HFFc6 (cell line): ENCODE measurements at places on chromosomes 4 and X.

DNA sequence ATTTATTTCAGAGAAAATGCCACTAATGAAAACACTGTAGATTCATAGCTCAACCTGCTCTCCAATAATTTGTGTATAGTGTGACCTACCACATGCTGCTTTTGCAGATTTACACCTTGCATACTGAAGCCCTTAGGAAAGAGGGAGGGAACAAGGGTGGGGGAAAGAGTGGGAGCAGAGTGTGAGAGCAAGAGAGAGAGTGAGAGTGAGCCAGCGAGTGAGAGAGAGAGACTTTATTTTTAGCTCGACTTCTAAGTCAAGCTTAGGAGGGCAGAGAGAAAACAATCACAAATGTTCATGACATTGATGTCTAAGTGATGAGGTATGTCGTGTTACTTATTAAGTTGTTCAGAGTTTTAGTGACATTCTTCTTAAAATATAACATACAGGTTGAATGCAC is 112.5 kb upstream of the HAND2 start:
- H3K4me3 ChIP-seq = no peak overlapping the region
- peaks cover 2% of the 10 kb centered on the region; the same call in 1 of the 2 replicates for H3K27me3 ChIP-seq
- no peaks in the 10 kb centered on the region for H3K36me3 ChIP-seq
- DNase-seq = no peak

GRCh38 chrX:56788717-56789122 is 59.7 kb downstream of the NBDY start:
- peaks cover 5% of the 10 kb centered on the region; the same call in 1 of the 2 replicates for H3K4me1 ChIP-seq
- H3K36me3 ChIP-seq = no peaks in the 10 kb centered on the region
- no peaks in the 10 kb centered on the region; the same call in 1 of the 2 replicates for H3K27me3 ChIP-seq
- peak; percentile 5 for DNase-seq
- H3K27ac ChIP-seq = no peak overlapping the region

- H3K4me3 ChIP-seq = no peak overlapping the region
- no peaks in the 10 kb centered on the region for H3K27me3 ChIP-seq
- no peak overlapping the region for H3K27ac ChIP-seq
- no peak for DNase-seq
- H3K4me1 ChIP-seq = peaks cover 66% of the 10 kb centered on the region
Observed at GRCh38 chrX:150573702-150574101, 5.3 kb downstream of the MTM1 start.

DNA sequence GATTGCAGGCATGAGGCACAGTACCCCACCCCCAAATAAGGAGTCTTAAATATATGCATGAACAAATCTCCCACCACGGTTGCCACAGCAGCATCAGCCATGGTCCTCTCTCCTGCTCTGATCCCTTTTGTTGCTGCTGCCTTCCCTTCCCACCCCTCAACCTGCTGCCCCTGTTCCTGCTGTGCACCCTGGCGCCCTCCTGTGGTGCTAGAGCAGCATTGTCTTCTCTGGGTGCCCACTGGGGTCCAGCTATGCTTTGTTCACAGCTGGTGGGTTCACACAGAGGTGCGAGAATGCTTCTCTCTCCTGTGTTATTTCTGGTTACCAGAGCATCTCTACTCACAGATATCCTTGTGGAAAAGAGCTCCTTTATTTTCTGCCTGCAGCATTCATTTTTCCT is 116.2 kb downstream of the GATB start:
- H3K27me3 ChIP-seq = peaks cover 2% of the 10 kb centered on the region; the same call in 1 of the 2 replicates
- H3K36me3 ChIP-seq = no peaks in the 10 kb centered on the region
- no peak overlapping the region for H3K4me3 ChIP-seq
- H3K27ac ChIP-seq = no peak overlapping the region
- DNase-seq = no peak
- H3K4me1 ChIP-seq = peaks cover 17% of the 10 kb centered on the region

DNA sequence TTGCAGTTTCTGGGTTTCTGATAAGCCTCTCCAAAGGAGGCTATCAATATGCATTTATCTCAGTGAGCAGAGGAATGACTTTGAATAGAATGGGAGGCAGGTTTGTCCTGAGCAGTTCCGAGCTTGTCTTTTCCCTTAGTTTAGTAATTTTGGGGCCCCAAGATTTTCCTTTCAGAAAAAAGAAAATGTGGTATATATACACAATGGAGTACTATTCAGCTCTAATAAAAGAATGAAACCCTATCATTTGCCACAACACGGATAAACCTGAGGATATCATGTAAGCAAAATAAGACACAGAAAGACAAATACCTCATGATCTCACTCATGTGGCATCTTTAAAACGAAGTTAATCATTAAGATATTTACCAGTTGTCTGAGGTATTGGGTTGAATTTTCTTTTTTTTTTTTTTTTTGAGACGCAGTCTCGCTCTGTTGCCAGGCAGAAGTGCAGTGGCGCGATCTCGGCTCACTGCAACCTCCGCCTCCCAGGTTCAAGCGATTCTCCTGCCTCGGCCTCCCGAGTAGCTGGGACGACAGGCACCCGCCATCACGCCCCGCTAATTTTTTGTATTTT is 540 bp downstream of the ZNF721 start:
- H3K4me3 ChIP-seq = peak overlapping the region; percentile 99
- H3K27ac ChIP-seq = peak overlapping the region; percentile 97
- H3K27me3 ChIP-seq = peaks cover 3% of the 10 kb centered on the region
- no peak for DNase-seq
- H3K4me1 ChIP-seq = peaks cover 26% of the 10 kb centered on the region
- peaks cover 76% of the 10 kb centered on the region for H3K36me3 ChIP-seq
